ENCODE measurements at places on chromosomes 7 and 10.

DNA sequence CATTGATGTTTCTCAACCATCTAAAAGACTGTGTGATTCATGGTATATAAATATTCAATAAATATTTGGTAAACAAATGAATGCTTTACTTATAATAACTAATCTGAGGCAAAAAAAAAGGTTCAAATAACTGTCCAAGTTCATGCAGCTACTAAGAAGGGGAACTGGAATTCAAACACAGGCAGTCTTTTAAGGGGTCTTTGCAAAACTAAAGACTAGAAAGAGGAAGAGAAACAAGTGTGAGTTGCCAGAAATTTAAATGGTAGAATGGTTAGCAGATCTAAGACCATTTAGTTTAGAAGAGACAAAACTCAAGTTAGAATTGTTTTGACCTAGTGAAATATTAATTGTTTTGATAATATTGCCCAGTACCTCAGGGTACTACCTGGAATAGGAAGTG, 642.0 kb upstream of the LRRN3 start:
- DNase-seq = no peak

GRCh38 chr10:124125305-124126116, 32.1 kb upstream of the CHST15 start:
- no peak for DNase-seq

GRCh38 chr10:12655940-12656339, 306.6 kb downstream of the CAMK1D start:
- no peak for DNase-seq

DNA sequence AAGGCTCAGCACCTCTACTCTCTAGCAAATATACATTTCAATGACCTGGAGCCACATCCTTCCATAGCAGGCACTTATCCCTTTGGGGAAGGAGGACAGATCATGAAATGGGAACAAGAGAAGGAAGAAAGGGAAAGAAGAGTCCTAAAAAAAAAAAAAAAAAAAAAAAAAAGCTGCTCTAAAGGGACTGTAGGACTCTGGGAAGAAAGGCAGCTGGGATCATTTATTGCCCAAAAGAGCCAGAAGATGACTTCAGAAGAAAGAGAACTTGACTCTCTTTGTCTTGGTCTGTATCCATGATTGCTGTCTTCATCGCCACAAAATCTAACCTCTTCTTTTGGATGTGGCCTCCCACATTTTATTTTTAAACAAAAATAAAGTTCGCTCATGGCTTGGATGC, 203.6 kb upstream of the CELF2 start:
- DNase-seq = no peak
